ENCODE measurements at places on chromosomes 4 and X. TPM values are rescaled to one million over a fixed set of nuclear protein-coding genes. Genes with fewer than 3 reads are reported as not detected.

DNA sequence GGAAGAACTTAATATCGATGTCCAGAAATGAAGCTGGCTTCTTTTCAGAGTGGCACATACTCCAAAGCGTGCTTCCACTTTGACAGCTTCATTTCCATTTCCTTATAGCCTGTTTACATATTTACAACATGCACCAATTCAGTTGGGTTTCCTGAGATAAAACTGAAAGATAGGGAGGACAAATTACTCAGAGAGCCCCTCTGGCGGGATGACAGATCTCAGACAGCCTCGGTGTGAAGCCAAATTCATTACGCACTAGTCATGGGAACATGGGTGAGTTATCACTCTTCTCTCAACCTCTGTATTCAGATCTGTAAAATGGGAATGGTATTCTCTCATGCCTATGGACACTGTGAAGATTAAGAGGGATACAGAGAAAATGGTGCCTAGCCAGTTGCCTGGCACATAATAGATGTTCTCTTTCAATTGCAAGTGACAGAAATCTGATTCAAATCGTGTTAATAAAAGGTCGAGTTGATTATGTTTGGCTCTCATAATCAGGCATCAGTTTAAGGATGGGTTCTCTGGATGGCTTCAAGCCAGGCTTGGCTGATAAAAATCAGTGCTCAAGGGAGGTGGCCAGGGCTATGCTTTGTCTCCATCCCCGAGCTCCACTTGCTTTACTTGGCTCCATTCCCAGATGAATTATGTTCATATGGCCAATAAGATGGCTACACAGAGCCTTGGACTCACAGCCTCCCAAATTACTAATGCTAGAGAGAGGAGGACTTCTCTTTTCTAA, 132.2 kb upstream of the C1QTNF7 start:
- H3K4me3 ChIP-seq, result no peak overlapping the region
- H3K4me1 ChIP-seq, result no peaks in the 10 kb centered on the region
- H3K36me3 ChIP-seq, result no peaks in the 10 kb centered on the region
- H3K27ac ChIP-seq, result no peak overlapping the region

GRCh38 chrX:104482757-104483156, 83.2 kb upstream of the IL1RAPL2 start:
- H3K27me3 ChIP-seq, result no peaks in the 10 kb centered on the region
- DNase-seq, result no peak
- H3K4me3 ChIP-seq, result no peak overlapping the region

DNA sequence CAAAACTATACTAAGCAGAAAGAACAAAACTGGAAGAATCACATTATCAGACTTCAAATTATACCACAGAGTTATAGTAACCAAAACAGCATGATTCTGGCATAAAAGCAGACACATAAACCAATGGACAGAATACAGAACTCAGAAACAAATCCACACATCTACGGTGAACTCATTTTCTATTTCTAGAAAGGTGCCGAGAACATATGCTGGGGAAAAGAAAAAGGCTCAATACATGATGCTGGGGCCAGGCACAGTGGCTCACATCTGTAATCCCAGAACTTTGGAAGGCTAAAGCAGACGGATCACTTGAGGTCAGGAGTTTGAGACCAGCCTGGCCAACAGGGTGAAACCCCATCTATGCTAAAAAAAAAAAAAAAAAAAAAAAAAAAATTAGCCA, 52.7 kb downstream of the ATRX start:
- no peak overlapping the region for H3K27ac ChIP-seq
- no peak overlapping the region for H3K4me3 ChIP-seq
- no peaks in the 10 kb centered on the region for H3K27me3 ChIP-seq
- H3K4me1 ChIP-seq, result no peaks in the 10 kb centered on the region
- no peak for DNase-seq
- H3K36me3 ChIP-seq, result no peaks in the 10 kb centered on the region

GRCh38 chr4:189304167-189304566, 636.5 kb upstream of the FRG1 start:
- H3K36me3 ChIP-seq, result no peaks in the 10 kb centered on the region
- no peak overlapping the region for H3K4me3 ChIP-seq
- H3K4me1 ChIP-seq, result no peaks in the 10 kb centered on the region
- DNase-seq, result no peak
- H3K27ac ChIP-seq, result no peak overlapping the region
- no peaks in the 10 kb centered on the region for H3K27me3 ChIP-seq

- H3K4me3 ChIP-seq, result no peak overlapping the region
- H3K27me3 ChIP-seq, result no peaks in the 10 kb centered on the region
- DNase-seq, result no peak
- no peaks in the 10 kb centered on the region for H3K4me1 ChIP-seq
Observed at GRCh38 chrX:119899125-119899524, 3.4 kb downstream of the AKAP14 start.

QDPR gene
- 12.8 TPM for total RNA-seq

MAGEA8 gene
- not detected for total RNA-seq

PPP1R2C gene
- total RNA-seq, result not detected

SNCA gene
- 18.1 TPM for total RNA-seq
